ENCODE measurements at places on chromosomes 13 and 19.

DNA sequence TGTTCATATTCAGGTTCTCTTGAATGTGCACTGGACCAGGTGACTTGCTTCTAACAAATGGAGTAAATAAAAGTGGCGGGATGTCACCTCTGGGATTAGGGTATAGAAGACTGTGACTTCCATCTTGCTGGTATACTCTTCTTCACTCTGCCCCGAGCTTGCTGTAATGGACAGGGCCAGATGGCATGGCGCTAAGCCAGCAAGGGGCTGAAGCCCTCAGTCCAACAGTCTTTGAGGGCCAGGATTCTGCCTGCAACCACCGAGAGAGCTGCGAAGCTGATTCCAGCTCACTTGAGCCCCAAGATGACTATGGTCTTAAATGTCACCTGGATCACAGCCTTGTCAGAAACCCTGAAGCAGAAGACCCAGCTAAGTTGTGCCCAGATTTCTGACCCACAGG, 600.0 kb downstream of the FGF9 start:
- H3K4me3 ChIP-seq: no peak overlapping the region
- no peak for DNase-seq
- H3K36me3 ChIP-seq: no peaks in the 10 kb centered on the region
- H3K27me3 ChIP-seq: no peaks in the 10 kb centered on the region

- H3K27me3 ChIP-seq: peaks cover 60% of the 10 kb centered on the region
- no peak overlapping the region for H3K27ac ChIP-seq
- no peaks in the 10 kb centered on the region for H3K36me3 ChIP-seq
- H3K4me1 ChIP-seq: peaks cover 9% of the 10 kb centered on the region
Measured at GRCh38 chr19:42176649-42176989, 40.9 kb downstream of the DEDD2 start.

GRCh38 chr13:93716623-93717022, 490.0 kb downstream of the GPC6 start:
- no peaks in the 10 kb centered on the region for H3K36me3 ChIP-seq
- no peak overlapping the region for H3K27ac ChIP-seq

- DNase-seq: no peak
- H3K4me3 ChIP-seq: no peak overlapping the region
- no peak overlapping the region for H3K27ac ChIP-seq
- no peaks in the 10 kb centered on the region for H3K27me3 ChIP-seq
- H3K4me1 ChIP-seq: peaks cover 2% of the 10 kb centered on the region
- H3K36me3 ChIP-seq: no peaks in the 10 kb centered on the region
Measured at GRCh38 chr13:97242755-97243497, 20.8 kb downstream of the MBNL2 start.

DNA sequence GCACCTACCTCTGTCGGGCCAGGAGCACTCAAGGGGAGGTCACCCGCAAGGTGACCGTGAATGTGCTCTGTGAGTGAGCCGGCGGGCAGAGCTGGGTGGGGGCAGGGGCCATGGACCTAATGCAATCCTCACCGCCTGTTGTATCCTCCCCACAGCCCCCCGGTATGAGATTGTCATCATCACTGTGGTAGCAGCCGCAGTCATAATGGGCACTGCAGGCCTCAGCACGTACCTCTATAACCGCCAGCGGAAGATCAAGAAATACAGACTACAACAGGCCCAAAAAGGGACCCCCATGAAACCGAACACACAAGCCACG, 1.8 kb upstream of the ICAM4 start:
- H3K4me3 ChIP-seq: no peak overlapping the region
- peaks cover 52% of the 10 kb centered on the region for H3K36me3 ChIP-seq
- H3K27me3 ChIP-seq: peaks cover 7% of the 10 kb centered on the region
- no peak overlapping the region for H3K27ac ChIP-seq

DNA sequence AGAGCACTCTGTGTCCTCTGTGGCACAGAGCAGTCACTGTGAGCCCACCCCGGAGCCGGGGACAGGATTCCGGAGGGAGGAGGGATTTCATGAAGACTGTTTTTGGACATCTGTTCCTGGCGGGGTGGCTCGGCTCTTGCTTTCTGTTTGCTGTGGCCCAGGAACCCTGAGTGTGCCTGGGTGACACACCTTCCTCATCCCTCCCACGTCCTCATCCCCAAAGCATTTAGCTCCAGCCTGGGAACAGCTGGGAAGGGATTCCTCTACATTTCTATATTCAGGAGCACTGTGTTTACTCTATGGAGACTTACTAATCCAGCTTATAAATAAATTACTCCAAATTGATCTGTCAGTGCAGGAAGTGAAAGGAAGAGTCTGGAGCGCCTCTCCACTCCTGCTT, 97.8 kb upstream of the UBL3 start:
- no peak overlapping the region for H3K4me3 ChIP-seq
- no peaks in the 10 kb centered on the region for H3K27me3 ChIP-seq
- H3K36me3 ChIP-seq: no peaks in the 10 kb centered on the region
- no peak for DNase-seq
- no peaks in the 10 kb centered on the region for H3K4me1 ChIP-seq
- no peak overlapping the region for H3K27ac ChIP-seq

- no peaks in the 10 kb centered on the region for H3K36me3 ChIP-seq
- H3K27me3 ChIP-seq: no peaks in the 10 kb centered on the region
- no peak overlapping the region for H3K4me3 ChIP-seq
- DNase-seq: no peak
- H3K4me1 ChIP-seq: peaks cover 14% of the 10 kb centered on the region
Measured at GRCh38 chr13:27172495-27172842, 858 bp upstream of the USP12 start.
